ENCODE measurements at places on chromosomes 6 and 20.
A peak's percentile ranks its signal among the peaks of the same experiment; 100 is the strongest.

DNA sequence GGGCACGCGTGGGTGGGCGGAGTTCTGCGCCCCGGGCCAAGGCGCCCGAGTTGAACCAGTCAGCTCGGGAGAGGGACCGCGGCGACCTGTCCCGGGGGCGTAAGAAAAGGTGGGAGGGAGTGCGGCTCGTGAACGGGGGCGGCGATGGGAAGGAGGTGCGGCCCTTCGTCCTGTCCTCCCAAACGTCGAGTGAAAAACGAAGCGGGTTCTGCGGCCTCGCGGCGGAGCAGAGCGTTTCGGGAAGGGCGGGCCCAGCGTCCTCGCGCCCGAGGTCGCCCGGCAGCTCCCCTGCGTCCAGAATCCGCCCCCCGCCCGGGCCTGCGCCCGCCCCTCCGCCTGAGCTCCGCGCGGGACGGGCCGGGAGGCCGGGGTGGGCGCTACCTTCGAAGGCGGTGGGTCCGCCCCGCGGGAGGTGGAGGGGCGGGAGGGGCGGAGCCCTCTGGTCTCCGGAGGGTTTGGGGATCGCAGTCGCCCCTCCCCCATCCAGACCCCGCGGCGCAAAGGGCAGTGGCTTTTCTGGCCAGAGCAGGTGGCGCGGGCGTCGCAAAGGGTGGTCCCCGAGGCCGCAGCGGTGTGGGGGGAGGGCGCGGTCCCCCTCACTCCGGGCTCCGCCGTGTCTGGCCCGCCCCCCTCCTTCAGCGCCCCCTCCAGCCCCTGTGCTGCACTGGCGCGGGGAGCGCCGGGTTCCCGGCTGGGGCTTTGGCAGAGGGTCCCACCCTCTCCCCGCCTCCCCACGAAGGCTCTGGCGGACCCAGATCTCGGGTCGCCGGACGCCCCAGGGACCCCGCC lies 838 bp downstream of the STMN3 start:
- peak; percentile 51 for DNase-seq

GRCh38 chr20:63711085-63711645 lies 3.3 kb downstream of the ZGPAT start:
- no peak for DNase-seq

GRCh38 chr20:35292504-35293285 lies 470 bp upstream of the FAM83C start:
- DNase-seq, result no peak

- DNase-seq, result no peak
Measured at GRCh38 chr20:23203951-23204730, 118.0 kb upstream of the CD93 start.

DNA sequence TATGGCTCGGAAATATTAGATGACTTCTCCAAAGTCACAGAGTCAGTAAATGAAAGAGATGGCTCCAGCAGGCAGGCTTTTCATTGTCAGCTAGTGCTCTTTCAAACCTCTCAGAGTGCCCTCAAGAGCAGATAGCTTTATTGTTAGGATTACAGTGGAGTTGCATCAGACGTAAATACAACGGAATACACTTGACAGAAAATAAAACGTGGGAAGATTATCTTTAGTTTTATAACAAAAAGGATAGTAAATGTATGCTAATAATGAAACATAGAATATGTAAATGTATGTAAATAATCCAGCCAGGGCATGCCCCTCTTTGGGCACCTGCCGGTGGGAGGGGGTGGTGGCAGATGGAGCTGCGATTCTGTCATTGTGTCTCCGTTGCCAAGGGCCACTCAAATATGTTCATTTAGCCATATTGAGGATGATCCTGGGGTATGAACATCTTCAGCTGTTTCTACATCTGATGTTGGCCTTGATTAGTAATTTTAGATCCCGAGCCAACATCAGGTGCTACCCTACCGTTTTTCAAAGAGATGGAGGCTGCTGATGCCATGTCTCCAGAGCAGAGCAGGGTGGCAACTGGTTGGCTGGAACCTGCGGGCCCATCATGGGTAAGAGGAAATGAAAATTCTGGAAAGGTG lies 358.3 kb upstream of the SULF2 start:
- no peak for DNase-seq

All from mesendoderm (in vitro differentiated cells).